Stimulated activated CD8-positive, alpha-beta memory T cell treated with anti-CD3 and anti-CD28 coated beads, Interleukin-4, amount 100 ng/mL, for 4 hours (primary cell): ENCODE measurements at places on chromosomes 4 and X.

GRCh38 chr4:37650481-37650880, 35.7 kb downstream of the RELL1 start:
- no peak for DNase-seq

DNA sequence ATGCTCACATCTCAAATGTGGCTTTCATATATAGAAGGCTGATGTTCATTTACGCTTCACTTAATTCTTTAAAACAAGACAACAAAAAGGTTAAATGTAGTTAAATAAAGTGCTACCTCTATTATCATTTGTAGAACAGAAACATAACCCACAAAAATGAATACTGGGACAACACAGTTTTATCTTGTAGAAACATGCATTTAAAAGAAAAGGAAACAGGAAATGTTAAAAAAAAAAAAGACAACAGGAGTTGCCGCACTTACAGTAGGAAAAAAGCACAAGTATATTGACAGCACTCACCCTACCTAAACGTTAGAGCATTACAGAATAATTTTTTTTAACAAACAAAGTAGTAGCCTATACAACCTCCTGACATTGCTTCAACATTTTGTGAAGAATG, 4.8 kb downstream of the THOC2 start:
- no peak for DNase-seq

DNA sequence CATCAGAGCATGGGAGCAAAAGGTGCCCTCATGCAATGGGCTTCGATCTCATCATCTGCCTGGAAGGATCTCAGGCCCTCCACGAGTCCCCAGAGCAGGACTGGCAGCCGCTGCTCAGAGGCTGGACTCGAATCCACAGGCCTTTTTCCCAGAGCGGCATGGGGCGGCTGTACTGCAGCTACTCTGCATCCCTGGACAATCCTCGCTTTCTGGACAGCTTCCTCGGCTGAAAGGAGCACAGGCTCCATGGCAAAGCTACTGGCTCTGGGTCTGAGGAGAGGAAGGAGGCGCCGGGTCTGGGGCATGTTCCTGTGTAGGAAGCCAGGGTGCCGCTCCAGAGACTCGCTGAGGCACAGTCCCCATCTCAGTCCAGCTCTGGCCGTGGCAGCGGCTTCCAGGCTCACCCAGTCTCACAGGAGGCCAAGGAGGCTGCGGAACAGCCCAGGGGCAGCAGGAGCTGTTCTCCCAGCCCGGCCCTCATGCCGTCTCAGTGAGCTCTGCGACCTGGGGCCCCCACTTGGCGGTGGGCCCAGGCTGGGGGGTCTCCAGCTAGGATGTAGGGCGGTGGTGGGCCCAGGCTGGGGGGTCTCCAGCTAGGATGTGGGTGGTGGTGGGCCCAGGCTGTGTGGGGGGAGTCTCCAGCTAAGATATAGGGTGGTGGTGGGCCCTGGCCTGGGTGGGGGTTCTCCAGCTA, 2.7 kb upstream of the SPON2 start:
- no peak for DNase-seq

DNA sequence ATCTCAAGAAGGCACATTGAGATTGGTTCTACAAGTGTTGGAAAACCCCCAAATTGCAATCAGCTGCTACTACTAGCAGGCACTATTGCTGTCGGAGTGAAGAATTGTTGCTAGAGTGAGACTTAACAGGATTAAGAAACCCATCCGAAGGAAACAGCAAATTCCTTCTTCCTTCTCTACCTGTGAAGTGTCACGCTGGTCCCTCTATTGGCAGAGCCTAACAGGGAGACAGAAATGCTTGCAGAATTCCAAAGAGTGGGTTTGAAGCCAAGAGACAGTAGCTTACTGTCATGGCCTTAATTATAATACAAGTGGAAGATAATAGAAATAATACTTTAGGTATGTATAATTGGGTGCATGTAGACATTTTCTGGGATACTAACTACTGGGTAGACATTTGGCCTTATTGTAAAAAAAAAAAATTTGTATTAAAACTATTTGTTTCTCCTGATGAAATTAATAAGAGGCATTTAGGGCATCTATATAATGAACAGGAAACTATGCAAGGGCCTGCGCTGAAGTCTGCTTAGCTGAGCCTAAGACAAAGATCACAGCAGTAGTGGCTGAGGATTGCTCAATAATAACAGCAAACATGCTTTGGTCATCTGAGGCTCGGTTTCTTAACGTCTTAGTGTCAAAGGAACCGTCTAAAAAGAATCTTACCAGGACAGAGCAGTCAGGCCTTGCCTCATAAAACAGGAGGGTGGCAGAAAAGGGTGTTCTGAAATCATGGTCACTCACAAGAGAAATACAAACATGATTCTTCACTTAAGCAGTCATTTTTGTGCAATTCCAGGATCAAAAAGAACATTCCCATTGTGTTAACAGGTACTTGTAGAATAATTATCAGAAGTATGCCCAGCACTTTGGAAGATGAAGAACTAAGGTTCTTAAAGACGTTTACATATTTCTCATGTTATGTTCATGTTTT, 40.8 kb downstream of the FAM241A start:
- no peak for DNase-seq

- no peak for DNase-seq
These were observed 21.2 kb downstream of the PCGF3 start for GRCh38 chr4:726838-727237.

GRCh38 chr4:82421796-82422560, 8.3 kb downstream of the HNRNPDL start:
- no peak for DNase-seq

DNA sequence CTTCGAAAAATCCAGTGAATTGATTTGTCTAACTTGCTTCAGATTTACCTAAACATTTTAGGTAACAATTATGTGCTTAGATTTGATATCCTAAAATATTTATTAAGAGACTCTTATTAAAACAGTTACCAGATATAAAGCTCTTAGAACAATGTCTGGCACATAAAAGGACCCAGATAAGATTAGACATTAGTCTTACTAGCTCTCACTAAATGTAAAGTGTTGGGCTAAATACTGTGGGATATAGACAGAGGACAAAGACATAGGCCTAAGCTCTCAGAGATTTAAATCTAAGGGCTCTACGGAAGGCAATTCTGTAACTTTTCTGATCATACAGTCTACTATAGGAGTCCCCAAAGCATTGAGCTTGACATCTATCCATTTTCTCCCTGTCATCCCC, 94.4 kb upstream of the TRPC3 start:
- no peak for DNase-seq

- no peak for DNase-seq
These were observed 242.5 kb downstream of the OPHN1 start for GRCh38 chrX:68190799-68191198.

DNA sequence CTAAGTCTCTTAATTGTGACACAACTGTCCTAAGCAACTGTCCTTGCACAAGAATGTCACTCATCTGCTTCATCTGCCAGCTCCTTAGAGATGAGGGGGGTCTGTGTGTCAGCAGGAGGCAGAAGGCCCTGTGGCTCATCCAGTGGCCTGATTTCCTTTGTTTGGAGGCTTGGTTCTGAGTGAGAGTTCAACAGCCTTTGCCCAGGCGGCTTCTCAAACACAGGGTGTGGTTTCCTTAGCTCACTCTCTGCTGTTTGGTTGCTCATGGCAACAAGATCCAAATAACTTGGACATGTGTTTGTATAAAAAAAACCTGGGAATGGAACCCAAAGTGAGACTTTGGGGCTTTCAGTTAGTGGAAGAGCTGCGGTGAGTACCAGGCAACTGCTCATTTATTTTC, 46.6 kb downstream of the MAP7D3 start:
- no peak for DNase-seq

GRCh38 chrX:107467271-107467670, 17.8 kb downstream of the FRMPD3 start:
- DNase-seq: no peak

- DNase-seq: no peak
These were observed 49.8 kb upstream of the PRPS2 start for GRCh38 chrX:12741416-12741815.

- DNase-seq: no peak
These were observed 17.9 kb upstream of the MAOB start for GRCh38 chrX:43899878-43900815.

DNA sequence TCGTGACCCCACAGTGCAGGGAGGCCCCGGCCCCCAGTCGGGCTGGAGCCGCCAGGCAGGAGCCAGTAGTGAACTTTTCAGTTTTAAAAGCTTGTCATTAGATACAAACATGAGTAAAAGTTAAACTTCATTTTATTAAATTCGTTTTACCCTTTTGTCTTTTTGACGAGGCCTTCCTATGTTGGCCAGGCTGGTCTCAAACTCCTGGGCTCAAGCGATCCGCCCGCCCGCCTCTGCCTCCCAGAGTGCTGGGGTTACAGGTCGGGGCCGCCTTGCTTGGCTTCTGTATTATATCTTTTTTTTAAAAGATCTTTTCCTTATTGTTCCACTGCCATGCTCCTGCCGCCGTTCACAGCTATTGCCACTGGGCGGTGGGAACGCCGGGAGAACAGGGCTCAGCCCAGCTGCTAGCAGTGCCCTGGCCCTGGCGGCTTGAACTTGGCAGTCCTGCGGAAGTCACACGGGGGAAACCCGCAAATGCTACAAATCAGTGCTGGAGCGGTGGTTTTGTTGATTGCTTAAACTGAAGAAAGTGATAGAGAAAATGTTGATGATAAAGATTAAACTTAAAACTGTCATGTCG, 968 bp upstream of the NELFA start:
- DNase-seq: no peak

DNA sequence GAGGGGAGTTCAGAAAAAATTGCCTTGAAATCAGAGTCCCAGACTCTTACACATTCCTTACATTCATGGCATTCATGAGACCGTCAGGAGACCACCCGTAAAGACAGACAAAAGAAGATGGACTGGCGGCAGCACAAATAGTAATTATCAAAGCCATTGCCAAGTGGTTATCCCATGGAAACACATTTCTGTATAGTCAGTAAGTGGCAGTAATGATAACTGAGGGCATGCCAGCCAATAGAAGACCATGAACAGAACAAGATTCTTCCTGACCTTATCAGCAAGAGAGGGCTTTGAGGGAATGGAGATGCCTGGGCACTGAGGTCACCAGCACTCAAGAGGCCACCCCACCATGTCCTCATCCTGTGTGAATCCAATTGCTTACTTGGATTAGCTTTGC, 121.7 kb upstream of the HCCS start:
- DNase-seq: no peak

DNA sequence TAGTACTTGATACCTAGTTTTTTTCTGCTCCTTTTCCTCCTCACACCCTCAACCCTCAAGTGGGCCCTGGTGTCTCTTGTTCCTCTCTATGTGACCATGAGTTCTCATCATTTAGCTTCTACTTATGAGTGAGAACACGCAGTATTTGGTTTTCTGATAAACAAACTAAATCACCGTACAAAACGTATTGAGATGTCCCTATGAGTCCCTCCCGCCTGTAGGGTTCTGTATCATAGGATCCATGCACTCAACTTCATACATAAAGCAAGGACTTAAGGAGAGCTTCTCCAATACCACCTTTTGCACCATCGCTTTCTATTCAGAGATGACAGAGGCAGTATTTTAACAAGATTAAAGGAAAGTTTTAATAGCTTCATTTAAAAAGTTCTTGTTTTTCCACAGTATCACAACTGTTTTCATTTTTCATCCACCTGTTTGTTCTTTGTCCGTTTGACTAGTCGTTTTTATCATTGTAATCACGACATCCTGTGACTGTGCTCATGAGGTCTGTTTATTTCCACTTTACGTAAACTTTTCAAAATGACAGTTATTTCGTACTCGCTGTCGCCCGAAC, 457 bp upstream of the RAB9A start:
- no peak for DNase-seq

GRCh38 chr4:54784161-54784671, 126.5 kb downstream of the KIT start:
- DNase-seq: no peak

GRCh38 chr4:6986072-6986780, 56.9 kb upstream of the TADA2B start:
- no peak for DNase-seq

GRCh38 chr4:1201851-1202525, 29.6 kb upstream of the SPON2 start:
- DNase-seq: peak; percentile 61

GRCh38 chr4:8732092-8732491, 139.5 kb downstream of the CPZ start:
- no peak for DNase-seq

DNA sequence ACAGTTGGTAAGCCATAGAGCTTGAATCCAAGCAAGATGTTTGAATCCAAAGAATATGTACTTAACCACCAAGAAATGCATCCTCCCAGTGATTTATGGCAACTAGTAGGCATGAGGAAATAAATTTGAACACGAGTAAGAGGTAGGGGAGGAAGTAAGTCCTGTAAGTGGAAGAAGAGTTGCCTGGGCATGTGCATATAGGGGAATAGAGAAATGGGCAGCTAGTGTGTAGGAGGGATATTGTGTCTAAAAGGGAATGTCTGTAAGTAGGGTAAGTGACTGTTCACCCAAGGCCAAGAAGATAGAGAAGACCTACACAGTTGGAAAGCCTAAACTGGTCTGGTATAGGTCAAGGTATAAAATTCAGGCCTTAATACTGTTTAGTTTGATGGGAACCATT, 4.6 kb downstream of the SH3BGRL start:
- DNase-seq: no peak

DNA sequence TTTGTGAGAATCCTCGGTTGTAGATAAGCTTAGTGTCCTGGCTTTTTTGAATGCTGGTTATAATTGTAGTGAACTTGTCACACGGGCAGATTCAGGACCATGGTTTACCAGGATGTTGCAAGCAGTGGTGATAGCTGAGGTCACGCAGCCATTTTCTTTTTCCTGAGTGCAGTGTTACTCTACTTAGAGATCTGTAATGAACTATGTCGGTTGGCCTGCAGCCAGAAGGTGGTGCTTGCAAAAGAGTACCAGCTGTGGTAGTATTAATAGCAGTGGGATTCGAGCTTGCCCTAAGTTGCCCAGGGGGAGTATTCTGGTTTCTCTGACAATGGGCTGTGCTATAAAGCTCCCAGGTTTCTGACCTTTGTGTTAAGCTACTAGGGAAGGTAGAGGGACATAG, 368.9 kb downstream of the SLITRK2 start:
- DNase-seq: no peak

- DNase-seq: no peak
These were observed 69.4 kb downstream of the ARX start for GRCh38 chrX:24946369-24946768.

DNA sequence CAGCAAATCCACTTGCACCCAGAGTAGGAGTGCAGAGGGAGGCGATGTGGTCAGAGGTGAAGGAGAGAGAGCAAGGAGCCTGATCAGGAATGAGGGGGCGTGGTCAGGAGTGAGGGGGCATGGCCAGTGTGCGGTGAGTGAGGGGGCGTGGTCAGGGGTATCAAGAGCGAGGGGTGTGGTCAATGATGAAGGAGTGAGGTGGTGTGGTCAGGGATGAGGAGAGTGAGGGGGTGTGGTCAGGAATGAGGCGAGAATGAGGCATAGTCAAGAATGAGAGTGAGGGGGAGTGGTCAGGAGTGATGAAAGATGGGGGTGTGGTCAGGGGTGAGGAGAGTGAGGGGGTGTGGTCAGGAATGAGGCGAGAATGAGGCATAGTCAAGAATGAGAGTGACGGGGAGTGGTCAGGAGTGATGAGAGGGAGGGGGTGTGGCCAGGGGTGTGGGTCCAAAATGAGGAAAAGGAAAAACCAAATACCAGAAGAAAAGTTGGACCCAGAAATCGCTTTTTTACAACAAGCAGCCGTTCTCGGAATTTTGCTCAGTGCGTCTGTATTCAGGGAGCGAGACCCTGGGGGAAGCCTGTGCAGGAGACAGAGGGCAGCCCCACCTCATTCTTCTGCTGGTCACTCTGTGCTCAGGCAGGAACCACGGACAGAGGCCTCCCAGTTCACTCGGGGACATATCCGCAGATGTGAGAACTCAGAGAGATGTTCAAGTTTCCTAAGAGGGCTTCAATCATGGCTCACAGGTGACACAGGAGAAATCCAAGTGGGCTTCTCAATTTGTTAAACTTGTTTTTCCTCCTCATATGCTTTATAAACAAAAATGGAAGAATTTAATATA, 47.5 kb downstream of the MAGEA1 start:
- no peak for DNase-seq
